Right cardiac atrium (tissue), 5 donors: ENCODE measurements at places on chromosomes 2 and 18. TPM values are rescaled to one million over a fixed set of nuclear protein-coding genes. Genes with fewer than 3 reads are reported as not detected.

DNA sequence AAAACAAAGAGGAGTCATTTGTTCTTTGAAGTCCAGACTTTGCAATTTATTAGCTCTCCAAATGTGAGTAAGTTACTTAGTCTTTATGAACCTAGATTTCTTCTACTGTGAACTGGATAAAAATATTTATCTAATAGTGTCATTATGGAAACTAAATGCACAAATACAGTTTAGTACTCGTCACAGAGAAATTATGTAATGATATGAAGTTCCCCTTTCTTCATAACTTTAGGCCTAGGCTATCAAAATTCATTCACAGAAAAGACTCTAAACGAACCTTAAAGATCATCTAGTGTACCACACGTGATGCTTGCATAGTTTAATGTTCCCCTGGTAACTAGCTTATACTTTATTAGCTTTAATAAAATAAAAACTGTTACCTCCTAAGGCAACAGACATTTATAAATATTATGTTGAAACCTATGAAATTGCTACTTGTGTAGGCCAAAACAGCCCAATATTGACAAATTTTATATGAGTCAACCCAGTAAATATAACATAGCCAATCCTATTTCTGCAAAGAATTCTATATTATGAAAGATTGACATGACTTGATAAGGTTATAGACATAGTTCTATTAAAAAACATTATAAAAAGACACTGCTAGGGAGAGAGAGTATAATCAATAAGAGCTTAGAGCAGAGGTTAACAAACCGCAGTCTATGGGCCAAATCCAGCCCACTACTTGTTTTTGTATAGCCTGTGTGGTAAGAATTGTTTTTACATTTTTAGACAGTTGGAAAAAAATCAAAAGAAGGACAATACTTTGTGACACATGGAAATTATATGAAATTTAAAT lies 44.9 kb upstream of the ITPRID2 start:
- DNase-seq, result no peak

DNA sequence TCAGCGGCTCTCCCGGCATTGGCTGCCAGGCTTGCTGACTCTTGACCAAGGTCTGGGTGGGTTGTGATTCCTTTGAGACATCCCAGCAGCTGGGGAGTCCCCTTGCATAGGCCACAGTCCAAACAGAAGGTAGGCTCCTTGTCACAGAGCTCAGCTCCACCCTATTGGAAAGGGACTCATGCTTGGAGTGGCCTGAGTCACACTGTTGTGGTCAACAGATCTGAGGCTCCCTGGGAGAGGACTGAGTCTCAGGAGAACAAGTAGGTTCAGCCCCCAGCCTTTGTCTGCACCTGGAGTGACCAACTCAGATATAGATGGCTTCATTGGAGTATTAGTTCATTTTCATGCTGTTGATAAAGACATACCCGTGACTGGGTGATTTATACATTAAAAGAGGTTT lies 32.1 kb upstream of the SH3BP4 start:
- no peak for DNase-seq

The NXPH2 gene
- total RNA-seq, result not detected

DNA sequence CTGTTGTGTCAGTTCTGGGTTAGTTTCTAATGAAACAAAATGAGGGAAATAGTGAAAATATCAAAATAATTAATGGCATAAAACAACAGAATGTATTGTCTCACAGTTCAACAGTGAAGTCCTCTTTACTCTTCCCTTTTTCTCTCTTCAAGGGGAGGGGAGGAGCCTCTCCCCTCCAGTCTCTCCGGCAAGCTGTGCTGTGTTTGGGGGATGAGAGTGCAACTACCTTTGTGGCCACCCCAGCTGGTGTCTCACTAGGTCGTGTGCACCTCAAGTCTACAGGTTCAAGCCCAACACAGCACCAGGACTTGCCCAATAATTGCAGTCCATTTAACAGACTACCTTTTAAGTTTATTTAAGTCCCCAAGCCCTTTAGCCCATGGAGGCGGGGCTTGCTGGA lies 271.7 kb upstream of the DOK6 start:
- no peak for DNase-seq

The GPR39 gene
- total RNA-seq, result not detected

- DNase-seq, result no peak
Measured at GRCh38 chr2:73244580-73244979, 10.5 kb downstream of the CCT7 start.

- DNase-seq, result no peak
Measured at GRCh38 chr18:36527740-36528455, 230.4 kb downstream of the FHOD3 start.

The EIF2AK3 gene
- total RNA-seq, result 5.2 TPM

GRCh38 chr2:100647709-100648108 lies 84.9 kb downstream of the PDCL3 start:
- DNase-seq, result no peak

DNA sequence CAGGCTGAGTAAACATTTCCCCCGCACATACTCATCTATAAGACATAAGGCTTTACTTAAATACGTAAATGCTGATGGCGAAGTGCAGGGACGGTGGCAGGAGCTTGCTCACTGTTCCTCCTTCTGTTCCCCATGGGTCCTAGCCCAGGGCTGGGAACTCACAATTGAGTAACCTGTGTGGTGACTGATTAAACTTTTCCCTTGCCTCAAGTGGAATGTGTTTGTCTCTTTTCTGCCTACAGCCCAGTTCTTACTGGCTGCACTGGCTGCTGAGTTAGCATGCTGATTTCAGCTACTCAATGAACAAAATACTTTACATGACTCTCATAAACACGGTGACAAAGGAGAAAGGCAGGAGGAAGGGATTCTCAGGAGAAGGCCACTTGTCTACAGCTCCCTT lies 87.3 kb downstream of the MARCO start:
- DNase-seq, result no peak

DNA sequence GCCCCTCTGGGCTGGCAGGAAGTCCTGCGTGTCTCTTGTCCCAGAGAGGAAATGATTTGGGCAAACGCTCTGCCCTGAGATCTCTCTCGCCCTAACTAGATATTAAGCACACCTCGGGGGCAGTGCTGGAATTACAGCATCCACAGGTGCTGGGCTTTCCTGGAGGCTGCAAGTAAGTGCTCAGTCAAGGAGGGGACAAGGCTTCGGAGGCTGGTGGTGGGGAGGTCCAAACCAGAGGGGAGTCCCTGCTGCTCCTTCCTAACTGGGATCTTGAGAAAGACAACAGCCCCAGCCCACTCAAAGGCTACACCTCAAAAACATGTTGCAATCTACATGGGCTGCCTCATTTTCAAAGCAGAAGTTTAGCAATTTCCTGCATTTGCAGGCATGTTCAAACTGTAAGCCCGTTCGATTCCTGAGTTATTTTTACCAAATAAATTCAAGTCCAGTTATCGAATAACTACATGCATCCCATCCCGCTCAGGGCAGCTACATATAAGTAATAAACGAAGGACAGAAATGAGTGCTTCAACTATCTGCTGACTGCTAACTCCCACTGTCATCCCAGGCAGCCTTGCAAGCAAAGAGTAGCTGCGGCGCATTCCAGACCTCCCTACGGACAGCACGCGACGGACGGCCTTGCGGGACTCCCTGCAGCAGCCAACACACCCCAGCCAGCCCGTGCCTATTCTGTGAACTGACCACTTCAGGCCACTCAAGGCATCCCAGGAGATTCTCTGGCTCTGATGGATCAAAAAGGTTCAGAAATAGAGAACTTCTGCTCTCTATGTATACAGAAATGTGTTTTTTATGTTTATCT lies 27.5 kb downstream of the ZNF516 start:
- DNase-seq, result peak; percentile 77

The PDE1A gene
- total RNA-seq, result 16.0 TPM

The OSBPL6 gene
- 6.4 TPM for total RNA-seq
